ENCODE measurements at places on chromosomes 3 and 15.

- no peak for DNase-seq
Observed at GRCh38 chr3:34008191-34008590, 209.8 kb downstream of the PDCD6IP start.

DNA sequence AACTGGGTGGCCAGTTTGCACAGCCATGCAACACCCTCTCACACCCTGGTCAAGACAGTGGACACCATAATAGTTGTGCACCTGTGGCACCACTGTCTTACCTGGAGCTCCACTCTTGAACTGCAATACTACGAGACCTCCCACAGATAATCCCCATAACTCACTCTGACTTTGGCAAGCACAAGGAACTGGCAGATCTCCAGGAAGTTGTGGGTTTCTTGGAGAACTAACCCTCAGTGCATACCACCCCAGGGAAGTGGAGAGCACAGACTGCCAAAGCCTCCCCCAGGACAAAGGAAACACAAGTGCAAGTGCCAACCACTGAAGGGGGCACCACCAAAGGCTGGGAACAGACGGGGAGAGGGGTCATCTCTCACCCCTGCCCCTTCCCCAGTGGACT, 318.6 kb downstream of the SUCLG2 start:
- no peak for DNase-seq

GRCh38 chr15:61063875-61064320, 165.2 kb downstream of the RORA start:
- no peak for DNase-seq

DNA sequence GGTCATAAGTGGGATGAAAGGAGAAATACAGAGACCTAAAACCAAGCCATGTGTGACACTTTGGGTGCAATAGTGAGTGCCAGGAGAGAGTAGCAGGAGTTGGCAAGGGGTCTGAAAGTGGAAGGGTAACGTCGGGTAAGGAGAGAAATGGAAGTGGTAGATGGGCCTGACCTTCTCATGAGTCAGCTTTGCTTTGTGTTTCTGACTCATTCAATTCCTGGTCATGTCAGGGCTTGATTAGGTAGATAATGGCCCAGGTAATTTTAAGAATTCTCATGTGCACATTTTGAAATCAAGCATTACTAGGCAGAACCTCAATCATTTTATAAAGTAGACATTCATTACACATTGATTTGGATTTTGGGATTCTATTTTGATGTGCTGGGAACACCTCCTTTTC, 262.5 kb downstream of the SOX2 start:
- DNase-seq, result no peak

GRCh38 chr15:23897531-23897930, 210.4 kb upstream of the NDN start:
- no peak for DNase-seq

DNA sequence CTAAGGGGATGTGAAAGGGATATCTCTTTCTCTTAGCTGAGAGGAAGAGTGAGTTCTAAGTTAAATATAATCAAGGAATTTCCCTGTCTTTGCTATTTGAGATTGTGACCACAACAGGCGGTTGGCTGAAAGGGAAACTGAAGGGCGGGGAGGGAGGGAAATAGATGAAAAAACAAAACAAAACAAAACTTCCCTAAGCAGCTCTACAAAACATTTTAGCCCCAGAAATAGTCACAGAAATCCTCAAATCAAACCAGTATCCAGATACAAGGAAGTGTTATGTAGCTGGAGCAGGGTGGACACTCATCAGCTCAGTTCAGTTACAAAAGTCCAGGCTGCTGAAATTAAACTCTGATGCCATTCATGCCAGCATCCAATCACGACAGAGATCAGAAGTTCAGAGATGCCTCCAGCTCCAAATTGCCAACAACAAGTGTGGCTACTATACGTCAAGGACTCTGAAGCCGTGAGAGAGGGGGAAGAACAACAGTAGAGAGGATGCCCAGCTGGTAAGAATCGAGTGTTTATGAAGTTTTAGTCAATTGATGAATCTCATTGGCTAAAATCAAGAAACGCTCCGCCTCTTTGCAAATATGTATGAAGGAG, 319 bp upstream of the TP63 start:
- no peak for DNase-seq

- DNase-seq, result no peak
Observed at GRCh38 chr3:176505878-176506621, 691.2 kb downstream of the TBL1XR1 start.

GRCh38 chr3:160003520-160004128, 15.0 kb downstream of the IL12A start:
- DNase-seq, result no peak

GRCh38 chr3:184942735-184943134, 130.8 kb downstream of the VPS8 start:
- no peak for DNase-seq

DNA sequence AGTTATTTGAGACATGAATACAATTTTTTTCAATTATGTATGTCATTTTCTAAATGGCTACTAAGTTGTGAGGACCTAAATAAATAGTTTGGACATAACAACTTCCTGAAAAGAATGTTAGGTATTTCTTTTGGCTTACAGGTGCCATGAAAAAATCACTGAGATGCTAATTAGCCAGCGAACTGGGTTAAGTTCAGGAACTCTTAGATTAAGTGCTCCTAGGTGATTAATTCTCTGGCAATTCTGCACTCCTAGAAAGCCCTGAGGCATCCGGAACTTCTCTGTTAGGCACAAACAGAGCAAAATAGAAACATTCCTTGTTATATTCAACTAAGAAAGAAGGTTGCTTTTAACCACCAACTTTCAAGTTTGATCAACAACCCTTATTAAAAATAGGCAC, 192.3 kb downstream of the STAG1 start:
- no peak for DNase-seq

- DNase-seq, result no peak
Observed at GRCh38 chr3:120145542-120146285, 51.5 kb upstream of the GSK3B start.

DNA sequence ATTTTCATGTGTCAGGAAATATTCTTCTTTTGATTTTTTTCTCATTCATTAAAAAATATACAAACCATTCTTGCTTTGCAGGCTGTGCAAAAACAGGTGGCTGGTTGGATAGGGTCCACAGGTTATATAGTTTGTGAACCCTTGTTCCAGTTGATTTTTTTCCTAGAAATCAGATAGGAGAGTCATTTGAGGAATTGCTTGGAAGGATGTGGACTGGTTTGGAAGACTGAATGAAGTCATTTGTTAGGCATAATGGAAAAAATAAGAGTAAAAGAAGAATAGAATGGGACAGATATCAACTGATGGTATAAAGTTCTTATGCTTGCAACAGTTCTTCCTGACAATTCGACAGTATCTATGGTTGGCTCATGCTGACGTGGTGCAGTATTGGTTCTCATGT, 189.4 kb downstream of the PTPRG start:
- no peak for DNase-seq

DNA sequence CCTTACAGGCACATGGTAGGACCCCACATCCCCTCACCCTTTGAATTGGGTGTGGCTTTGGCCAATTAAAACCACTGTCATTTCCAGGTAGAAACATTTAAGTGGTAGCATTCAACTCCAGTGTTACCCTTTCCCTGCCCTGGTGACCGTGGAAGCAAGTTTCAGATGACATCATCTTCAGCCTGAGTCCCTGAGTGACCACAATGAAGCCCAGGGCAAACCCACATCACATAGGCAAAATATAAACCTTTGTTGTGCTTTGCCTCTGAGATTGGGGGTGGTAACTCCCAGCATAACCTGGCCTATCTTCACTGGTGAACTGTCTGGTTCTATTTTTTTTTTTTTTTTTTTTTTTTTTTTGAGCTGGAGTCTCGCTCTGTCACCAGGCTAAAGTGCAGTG, 404.0 kb upstream of the WNT5A start:
- DNase-seq, result no peak

DNA sequence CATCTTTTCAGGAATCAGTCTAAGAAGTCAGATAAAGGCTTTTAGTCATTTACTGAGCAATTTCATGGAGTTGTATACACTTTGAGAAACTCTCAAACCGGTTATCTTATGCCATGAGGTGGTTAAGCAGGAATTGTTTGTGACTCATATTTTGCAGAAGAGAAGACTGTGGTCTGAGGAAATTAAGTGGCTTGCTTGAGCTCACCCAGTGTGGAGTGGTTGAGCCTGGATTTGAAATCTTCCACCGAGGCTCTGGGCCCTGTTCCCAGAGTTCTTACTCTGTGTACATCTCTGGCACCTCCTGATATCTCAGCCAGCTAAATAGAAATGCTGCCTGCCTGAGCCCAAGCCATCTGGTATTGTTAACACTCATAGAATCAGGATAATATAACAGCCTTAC, 37.8 kb upstream of the BCL6 start:
- no peak for DNase-seq

DNA sequence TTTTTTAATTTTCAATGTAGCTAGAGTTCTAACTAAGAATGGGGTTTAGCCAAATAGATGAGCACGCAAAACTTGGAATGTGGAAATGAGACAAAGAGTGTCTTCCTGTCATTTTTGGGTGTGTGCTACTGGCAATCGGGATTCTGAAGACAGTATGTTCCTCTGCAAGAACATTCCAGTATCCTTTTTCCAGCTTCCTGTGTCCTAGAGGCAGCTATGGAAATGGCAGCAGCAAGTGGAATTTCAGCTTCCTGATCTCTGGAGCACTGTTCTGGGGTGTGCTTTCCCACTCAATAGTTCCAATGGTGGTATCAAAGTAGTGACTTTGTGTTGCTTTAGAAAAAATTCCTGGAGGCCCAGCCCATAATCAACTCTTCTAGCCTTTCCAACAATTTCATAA, 642.9 kb upstream of the KCNMB2 start:
- DNase-seq, result no peak

- DNase-seq, result no peak
Observed at GRCh38 chr3:134709561-134710312, 58.9 kb upstream of the KY start.

DNA sequence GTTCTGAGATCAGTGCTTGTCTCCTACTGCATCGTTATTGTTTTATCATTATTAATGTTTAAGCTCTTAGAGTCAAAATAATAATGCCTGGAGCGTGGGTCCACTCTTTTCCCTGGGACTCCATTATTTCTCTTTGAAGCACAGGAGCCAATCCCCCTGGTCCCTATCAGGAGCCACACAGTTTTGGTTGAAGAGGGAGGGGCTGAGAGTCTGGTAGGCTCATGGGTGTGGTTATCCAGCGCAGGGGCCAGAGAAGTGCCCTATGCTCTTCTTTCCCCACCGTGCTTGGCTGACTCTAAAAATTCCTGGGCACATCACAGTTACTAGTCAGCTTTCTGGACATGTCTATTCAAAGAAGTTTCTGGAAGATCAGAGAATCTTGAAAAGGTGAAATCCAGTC, 121.5 kb downstream of the DNAJB8 start:
- DNase-seq, result no peak

- no peak for DNase-seq
Observed at GRCh38 chr3:20141851-20142250, 44.2 kb downstream of the SGO1 start.
